ENCODE measurements at places on chromosomes 1 and 21. TPM values are rescaled to one million over a fixed set of nuclear protein-coding genes. Genes with fewer than 3 reads are reported as not detected.

- peaks cover 45% of the 10 kb centered on the region for H3K36me3 ChIP-seq
- no peak overlapping the region for H3K27ac ChIP-seq
- H3K27me3 ChIP-seq = no peaks in the 10 kb centered on the region
- DNase-seq = no peak
- H3K4me3 ChIP-seq = no peak overlapping the region
- no peaks in the 10 kb centered on the region for H3K4me1 ChIP-seq
These were observed 72.3 kb downstream of the RUSC1 start for GRCh38 chr1:155392898-155393411.

DNA sequence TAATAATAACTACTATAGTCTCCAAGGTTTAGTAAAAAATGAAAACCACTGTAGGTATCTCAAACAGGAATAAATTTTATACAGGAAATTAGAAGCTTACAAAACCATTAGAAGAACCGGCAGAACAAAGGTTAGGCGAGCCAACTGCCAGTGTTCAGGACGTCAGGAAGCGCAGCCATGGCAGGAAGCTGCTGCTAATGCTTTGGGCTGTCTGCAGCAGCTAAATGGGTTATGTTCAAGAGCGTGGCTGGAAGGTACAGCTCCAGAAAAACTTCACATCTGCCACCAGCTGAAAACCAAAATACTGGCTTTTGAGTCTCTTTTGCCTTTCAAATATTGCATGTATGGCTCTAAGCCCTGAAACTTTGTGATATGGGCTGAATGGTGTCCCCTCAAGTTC is 35.7 kb upstream of the MYSM1 start:
- H3K36me3 ChIP-seq = no peaks in the 10 kb centered on the region
- DNase-seq = no peak
- peaks cover 13% of the 10 kb centered on the region for H3K4me1 ChIP-seq
- H3K27ac ChIP-seq = no peak overlapping the region
- H3K27me3 ChIP-seq = peaks cover 4% of the 10 kb centered on the region

DNA sequence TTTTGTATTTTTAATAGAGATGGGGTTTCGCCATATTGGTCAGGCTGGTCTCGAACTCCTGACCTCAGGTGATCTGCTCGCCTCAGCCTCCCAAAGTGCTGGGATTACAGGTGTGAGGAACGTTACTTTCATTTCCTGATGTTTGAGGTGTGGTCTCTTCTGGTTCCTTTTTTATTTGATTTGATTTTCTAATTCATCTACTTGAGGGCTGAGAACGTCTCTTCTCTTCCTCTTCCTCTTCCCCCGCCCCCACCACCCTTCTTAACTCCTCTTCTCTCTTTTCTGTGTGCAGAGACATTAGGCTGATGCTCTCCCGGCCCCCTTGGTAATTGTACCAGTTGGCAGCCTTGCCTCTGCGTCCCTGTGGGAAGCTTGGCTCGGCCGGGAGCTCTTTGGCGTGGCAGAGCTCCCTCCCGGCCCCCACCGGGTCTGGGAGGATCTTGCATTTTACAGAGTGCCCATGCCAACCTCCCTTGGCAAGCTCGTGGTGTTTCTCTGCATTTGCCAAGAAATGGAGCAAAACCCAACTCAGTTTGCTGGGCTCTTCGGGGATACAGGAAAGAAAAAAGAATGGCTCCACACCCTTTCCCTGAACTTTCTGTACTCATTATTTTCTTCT is 19.9 kb downstream of the CRYAA start:
- DNase-seq = no peak
- peaks cover 3% of the 10 kb centered on the region for H3K27me3 ChIP-seq
- no peak overlapping the region for H3K27ac ChIP-seq
- H3K4me1 ChIP-seq = peaks cover 9% of the 10 kb centered on the region
- no peaks in the 10 kb centered on the region for H3K36me3 ChIP-seq

GRCh38 chr1:43438953-43439581 is 14.7 kb downstream of the HYI start:
- H3K4me3 ChIP-seq = no peak overlapping the region
- H3K27me3 ChIP-seq = no peaks in the 10 kb centered on the region
- DNase-seq = no peak
- no peak overlapping the region for H3K27ac ChIP-seq
- H3K4me1 ChIP-seq = no peaks in the 10 kb centered on the region
- H3K36me3 ChIP-seq = peaks cover 3% of the 10 kb centered on the region

The CNN3 gene
- total RNA-seq = 4.6 TPM

The OTUD3 gene
- 8.1 TPM for total RNA-seq

The CD2 gene
- 278 TPM for total RNA-seq

The EMC1 gene
- total RNA-seq = 31.5 TPM
